ENCODE measurements at places on chromosomes 1 and 21. TPM values are rescaled to one million over a fixed set of nuclear protein-coding genes. Genes with fewer than 3 reads are reported as not detected.

GRCh38 chr1:14516974-14517840, 81.3 kb upstream of the KAZN start:
- DNase-seq = no peak

- DNase-seq = no peak
Observed at GRCh38 chr21:16583556-16583955, 853.8 kb downstream of the USP25 start.

- no peak for DNase-seq
Observed at GRCh38 chr1:65063025-65063424, 85.0 kb upstream of the AK4 start.

The ITPKB gene
- total RNA-seq = 58.0 TPM

DNA sequence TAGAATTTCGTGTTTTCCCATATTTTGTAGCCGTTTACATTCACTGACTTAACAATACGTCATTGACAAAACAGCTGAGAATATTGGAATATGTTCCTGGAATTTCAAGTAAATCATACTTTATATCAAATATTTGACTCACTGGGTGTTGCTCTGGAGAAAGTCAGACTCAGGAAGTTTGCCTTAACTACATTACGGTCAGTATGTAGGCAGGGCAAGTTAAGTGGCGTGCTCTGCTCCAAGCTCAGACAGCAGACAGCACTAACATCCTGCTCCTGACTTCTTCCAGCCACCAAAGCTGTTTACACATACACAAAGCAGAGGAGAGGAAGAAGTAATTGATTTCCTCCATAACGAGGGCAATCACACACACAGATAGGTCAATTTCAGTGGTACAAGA, 414.6 kb downstream of the LRRIQ3 start:
- DNase-seq = no peak

GRCh38 chr1:175287849-175288248, 95.3 kb upstream of the KIAA0040 start:
- no peak for DNase-seq

DNA sequence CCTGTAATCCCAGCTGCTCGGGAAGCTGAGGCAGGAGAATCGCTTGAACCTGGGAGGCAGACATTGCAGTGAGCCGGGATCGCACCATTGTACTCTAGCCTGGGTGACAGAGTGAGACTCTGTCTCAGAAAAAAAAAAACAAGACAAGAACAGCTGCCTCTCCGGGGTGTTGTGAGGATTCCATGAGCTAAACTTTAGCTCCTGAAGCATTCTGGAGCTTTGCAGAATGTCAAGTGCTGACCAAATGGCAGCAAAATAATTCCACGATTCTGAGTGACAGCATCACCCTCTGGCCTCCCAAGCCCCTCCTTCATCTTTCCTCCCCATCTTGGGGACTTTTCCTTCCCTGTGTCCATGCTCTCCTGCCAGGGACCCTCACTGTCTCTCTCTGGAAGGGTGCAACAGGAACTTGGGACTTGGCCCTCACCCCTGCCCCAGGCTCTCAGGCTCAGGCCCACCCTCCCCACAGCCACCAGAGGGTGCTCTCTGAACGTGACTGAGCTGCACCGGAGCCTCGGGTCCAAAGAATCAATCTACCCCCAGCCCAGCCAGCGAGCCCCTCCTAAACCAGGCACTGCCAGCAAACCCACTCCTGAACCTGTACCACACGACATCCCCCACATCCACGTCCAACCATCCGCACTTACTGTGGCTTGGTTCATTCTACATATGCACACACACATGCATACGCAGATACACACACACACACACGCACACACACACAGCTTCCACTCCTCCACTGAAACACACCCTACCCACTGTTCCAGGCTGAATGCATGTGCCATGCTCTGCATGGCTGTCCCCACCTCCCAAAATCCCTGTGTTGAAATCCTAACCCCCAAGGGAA, 45.7 kb downstream of the ACOT7 start:
- DNase-seq = peak; percentile 73

DNA sequence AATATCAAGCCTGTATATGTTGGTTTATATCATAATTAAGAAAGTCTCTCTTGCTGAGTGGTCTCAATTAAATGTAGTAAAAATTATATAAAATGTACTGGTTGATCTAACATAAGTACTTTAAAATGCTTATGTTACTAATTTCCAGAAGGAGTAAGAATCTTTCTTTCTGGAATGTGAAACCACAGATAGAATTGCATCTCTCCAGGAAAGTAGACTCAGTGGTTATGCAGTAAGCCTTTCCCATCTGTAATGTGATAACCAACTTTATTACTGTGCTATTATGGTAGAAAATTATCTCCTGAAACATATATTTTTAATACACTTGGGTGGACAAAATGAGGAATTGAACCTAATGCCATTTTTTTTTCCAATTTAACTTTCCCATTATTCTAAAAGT, 8.9 kb upstream of the RALGPS2 start:
- DNase-seq = no peak

DNA sequence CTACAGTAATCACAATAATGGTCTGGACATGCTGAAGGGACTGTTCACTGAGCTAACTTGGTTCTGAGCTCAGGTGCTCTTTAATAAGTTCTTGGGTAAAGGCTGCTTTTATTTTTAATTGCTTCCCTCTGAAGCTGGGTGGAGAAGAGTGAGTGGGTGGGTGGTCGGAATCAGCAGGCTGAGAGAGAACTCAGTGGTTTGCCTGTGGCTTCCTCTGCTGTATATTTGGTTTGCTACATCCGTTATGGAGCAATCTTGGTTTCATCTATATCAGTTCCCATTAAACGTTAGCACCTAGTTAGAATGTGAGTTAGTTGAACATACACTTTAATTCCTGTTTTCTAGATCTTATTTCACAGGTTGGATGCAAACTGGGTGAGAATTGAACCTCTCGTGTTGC, 23.3 kb downstream of the CNIH4 start:
- DNase-seq = peak; percentile 53

The C1orf141 gene
- total RNA-seq = 0.25 TPM

The TRIM45 gene
- 0.30 TPM for total RNA-seq

The LCE3E gene
- not detected for total RNA-seq

GRCh38 chr1:62687903-62688686, at the start of gene DOCK7:
DOCK7 (minus strand) TSS chr1:62688386; CDS start chr1:62688264, 122 bp downstream.
- peak; percentile 65 for DNase-seq

GRCh38 chr1:90104941-90105538, 110.1 kb downstream of the ZNF326 start:
- no peak for DNase-seq

The SGIP1 gene
- 0.31 TPM for total RNA-seq

The CRNN gene
- not detected for total RNA-seq

The DIRAS3 gene
- total RNA-seq = 1.0 TPM

The FCER1A gene
- not detected for total RNA-seq

The VANGL2 gene
- total RNA-seq = 0.28 TPM

GRCh38 chr21:45128613-45129188, 54.3 kb downstream of the ADARB1 start:
- DNase-seq = peak; percentile 78

- no peak for DNase-seq
Observed at GRCh38 chr1:101733340-101733739, 263.4 kb downstream of the OLFM3 start.

DNA sequence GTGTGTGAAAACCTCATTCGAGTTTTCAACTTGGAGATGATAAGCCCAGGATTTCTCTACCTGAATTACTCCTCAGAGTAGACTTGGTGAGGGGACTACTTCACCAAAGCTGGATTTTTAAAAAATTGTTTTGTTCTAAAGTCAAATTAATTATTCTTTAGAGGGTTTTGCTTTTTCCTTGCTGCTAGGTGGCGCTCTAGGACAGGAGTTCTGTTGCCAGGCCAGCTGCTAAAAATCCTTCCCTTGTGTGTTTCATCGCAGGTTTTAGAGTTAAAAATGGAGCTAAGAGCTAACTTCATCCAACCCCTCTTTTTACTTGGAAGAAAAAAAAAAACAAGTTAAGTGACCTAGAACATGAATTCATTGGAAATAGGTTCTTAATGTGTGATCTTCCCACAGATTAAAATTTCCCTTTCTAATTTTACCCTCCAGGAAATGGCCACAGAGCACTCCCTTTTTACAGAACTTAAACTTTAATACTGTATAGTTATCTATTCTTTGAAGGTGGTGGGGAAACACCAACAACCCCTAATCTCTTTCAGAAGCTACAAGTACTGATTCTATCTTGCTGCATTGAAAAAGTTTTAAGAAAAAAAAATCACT, 36.7 kb upstream of the FAM163A start:
- peak; percentile 64 for DNase-seq

DNA sequence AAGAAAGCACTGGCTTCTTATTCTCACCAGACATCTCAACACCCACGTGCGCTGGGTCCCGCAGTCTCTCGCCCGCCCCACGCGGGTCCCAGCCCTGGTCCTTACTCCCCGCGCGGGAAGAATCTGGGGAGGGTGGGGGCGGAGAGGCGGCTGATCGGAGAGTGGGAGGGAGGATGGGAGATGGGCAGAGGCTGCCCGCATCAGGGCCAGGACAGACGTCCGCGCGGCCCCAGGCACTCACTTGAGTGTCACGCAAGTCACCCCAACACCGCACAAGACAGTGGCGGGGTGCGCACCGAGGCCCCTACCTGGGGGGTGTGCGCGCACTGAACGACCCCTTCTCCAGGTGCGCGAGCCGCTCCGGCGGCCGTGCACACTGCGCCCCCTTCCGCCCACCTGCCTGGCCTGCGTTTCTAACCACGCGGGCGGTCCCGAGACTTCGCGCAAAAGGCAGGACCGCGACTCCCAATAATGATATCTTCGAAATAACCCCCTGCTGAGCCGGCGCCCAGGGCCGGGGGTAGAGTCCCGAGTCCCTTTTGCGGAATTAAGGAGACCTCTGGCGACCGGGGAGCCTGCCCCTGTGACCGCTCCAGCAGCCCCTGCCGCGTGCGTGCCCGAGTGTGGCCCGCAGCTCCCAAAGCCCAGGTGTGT, 6.0 kb upstream of the SIM2 start:
- DNase-seq = no peak

The RAB3B gene
- 0.09 TPM for total RNA-seq

Data from activated T-cell treated with anti-CD3 and anti-CD28 coated beads, Interleukin-2, amount 50 U/mL, for 72 hours (primary cell).